Activated CD4-positive, alpha-beta T cell treated with anti-CD3 and anti-CD28 coated beads, Interleukin-2, amount 50 U/mL, for 48 hours (primary cell): ENCODE measurements at places on chromosomes 13 and 19.

DNA sequence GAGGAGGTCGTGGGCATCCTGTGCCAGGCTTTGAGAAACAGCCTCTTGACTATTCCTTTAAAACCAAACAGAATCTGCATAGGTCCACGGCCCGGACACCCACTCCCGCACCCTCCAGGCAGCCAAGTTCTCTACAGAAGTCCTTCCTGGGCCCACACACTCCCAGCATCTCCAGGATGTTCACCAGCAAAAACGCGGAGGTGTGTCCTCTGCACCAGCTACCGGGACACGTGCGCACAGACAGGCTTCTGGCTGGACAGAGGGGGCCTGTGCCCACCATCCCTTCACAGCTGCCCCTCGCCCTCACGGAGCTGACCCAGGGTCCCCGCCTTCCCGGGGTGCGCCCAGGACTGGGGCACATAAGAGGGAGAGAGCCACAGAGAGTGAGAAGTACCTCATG lies 44.2 kb downstream of the CEBPG start:
- no peak for DNase-seq

DNA sequence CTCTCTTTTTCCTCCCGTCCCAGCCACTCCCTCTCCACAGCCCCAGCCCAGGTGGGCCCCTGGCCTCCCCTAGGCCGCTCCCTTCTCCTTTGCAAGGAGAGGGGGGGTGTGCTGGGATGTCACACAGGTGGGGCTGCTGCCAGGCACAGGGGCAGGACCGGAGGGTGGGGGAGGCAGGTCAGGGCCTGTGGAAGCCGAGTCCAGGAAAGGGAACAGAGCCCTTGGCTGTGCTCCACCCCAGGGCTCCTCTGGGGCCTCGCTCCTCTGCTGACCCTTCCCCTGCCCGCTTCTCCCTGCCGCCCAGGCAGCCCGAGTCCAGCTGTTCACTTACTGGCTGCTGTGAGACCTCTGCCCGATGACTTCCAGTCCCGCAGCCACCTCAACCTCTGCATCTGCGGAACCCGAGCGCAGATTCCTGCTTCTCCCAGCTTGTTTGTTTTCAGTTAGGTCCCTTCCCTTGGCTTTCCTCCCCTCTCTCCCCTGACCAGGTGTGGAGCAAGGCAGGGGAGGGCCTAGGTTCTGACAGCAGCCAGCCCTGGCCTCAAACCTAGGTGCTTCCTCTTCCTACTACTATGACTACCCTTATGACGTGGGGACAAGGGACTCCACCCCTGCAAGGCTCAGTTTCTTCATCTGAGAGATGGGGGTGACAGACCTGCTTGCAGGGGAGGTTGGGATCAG lies 850 bp upstream of the KLK11 start:
- DNase-seq, result no peak

GRCh38 chr13:107217251-107217650 lies 649.3 kb upstream of the ARGLU1 start:
- DNase-seq, result no peak

- no peak for DNase-seq
These were observed 84.3 kb downstream of the TEX29 start for GRCh38 chr13:111404746-111405145.

DNA sequence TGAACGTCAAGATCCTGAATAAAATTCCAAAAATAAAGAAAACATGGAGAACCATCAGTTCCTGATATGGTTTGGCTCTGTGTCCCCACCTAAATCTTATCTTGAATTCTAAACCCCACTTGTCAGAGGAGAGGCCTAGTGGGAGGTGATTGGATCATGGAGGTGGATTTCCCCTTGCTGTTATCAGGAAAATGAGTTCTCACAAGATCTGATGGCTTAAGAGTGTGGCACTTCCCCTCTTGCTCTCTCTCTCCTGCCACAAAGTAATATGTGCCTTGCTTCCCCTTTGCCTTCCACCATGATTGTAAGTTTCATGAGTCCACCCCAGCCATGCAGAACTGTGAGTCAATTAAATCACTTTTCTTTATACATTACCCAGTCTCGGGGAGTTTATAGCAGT lies 827.4 kb downstream of the GPC5 start:
- no peak for DNase-seq

- no peak for DNase-seq
These were observed 14.5 kb upstream of the PTPRS start for GRCh38 chr19:5355076-5355475.

GRCh38 chr19:821231-821824 lies 427 bp downstream of the PLPPR3 start:
- no peak for DNase-seq

- peak; percentile 89 for DNase-seq
These were observed 11.7 kb downstream of the NTN5 start for GRCh38 chr19:48660852-48661710.

DNA sequence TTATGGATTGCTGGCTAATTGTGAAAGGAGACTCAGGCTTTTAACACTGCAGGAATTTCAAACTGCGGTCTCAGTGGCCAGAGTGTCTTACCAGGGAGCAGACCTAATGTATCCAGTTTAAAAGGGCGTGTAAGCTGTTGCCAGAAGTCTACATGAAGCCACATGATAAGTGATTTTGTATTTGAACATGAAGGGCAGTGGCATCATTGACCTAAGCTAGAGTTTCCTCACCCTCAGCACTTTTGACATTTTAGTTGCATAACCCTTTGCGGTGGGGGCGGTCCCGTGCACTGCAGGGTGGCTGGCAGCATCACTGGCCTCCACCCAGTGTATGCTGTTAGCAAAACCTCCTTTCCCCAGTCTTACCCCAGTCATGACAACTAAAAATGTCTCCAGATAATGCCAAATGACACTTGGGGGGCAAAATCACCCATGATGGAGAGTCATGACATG lies 23.7 kb upstream of the GPR18 start:
- DNase-seq, result peak; percentile 51

DNA sequence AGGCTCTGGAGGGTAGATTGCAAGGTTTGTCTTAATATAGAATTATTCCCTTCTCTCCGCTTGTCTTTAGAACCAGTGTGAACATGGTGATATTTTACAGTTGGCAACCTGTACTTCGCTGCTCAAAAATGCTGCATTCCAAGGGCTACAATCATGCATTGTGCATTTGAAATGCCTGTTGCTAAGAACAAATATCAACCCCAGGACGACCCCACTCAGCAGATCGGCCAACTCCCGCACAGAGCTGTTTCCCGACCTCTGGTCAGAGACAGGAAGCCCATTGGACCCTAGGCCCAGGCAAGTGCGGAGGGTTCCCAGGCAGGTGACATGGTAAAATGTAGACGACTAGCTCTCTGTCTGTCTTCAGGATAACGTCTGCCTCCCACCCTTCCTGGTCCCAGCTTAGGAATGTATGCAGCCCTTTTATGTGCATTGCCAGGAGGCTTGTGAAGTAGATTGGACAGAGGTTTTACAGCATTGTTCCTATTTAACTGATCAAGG lies 263.5 kb downstream of the FOXO1 start:
- no peak for DNase-seq

DNA sequence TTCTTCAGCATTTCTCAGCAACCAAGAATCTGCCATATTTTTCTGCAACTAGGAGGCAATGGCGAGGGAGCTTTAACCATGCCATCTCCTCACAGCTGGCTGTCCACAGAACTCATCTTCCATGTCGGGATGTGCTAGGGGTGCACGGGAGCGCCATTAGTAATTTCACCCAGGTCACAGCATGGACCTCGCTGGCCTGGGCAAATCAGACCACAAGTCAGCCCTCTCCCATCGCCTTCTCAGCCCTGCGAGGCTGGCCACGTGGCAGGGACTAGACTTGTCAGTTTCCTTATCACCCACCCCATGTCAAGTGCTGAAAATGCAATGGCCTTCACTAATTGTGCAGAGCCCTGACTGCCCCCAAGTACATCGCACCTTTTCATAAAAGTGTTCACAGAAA lies 15.7 kb downstream of the COL4A1 start:
- no peak for DNase-seq

DNA sequence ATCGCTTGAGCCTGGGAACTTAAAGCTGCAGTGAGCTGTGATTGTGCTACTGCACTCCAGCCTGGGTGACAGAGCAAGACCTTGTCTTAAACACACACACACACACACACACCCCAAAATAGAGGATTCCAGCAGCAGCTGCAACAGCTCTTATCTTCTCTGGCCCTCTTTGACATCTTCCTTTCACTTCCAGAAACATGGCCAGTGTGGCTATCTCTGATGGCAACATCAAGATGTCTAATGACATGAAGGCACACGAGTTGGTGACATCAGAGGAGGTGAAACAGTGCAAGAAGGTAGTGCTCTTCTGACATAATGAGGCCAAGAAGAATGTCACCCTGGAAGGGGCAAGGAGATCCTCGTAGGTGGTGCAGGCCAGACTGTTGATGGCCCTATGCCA lies 81.2 kb downstream of the TM9SF2 start:
- no peak for DNase-seq

GRCh38 chr19:51501594-51502263 lies at the start of gene SIGLEC12:
Gene SIGLEC12 (minus strand): TSS chr19:51501800. CDS start chr19:51501733, 67 bp downstream.
- peak; percentile 49 for DNase-seq

GRCh38 chr19:4182084-4182810 lies at the start of the genes ANKRD24 and SIRT6:
Gene ANKRD24 (plus strand): TSS chr19:4182689. CDS start chr19:4186426, 3,737 bp downstream.
Gene SIRT6 (minus strand): TSS chr19:4182563. CDS start chr19:4182539, 24 bp downstream.
- peak; percentile 96 for DNase-seq

DNA sequence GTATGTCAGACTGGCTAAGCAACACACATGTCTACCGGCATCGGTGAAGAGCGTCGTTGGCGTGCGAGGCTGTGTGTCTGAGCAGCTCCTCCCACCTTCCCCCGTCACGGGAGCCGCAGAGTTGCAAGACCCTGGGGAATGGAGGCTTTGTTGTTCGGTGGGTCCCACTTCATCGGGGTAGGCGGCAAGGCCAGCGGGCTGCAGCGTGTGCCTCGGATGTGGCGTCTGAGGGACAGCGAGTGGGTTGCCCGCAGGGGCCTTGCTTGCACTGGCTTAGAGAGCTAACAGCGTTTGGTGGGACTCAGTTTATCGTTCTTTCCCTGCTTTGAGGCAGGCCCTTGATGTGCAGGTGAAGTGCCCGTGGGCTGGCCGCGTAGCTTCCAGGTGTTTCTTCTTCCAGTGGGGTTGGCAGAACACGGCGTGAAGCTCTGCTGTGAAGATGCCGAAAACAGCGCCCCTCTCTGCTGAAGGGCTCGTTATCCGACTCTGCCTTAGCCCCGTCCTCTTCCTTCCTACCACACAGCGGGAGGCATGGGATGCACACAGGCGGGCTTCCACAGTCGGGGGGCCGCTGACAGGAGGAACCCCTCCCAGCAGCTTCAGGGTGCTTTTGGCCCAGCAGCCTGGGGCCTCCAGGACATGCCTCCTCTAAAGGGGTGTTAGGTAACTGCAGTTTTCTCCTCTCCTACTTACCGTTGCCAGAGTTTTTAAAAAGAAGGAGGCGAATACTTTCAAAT lies 85.2 kb downstream of the ATP11A start:
- DNase-seq, result no peak

DNA sequence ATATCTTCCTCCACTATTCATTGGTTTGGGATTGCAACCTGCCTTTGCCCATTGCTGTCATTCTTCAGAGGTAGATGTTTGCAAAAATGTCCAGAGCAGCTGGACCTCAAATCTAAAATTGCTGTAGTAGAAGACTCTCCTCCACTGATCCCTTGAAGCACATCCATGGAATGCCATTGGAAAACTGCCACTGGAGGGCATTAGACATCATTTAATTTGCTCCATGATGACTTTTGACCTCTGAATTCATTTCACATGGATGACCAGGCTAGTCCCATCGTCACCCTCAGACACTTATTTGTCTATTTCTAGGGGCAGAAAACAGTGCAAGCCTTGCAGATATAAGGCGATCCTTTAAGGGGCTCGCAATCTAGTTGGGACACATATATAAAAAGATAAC lies 33.9 kb upstream of the FLT1 start:
- DNase-seq, result no peak

DNA sequence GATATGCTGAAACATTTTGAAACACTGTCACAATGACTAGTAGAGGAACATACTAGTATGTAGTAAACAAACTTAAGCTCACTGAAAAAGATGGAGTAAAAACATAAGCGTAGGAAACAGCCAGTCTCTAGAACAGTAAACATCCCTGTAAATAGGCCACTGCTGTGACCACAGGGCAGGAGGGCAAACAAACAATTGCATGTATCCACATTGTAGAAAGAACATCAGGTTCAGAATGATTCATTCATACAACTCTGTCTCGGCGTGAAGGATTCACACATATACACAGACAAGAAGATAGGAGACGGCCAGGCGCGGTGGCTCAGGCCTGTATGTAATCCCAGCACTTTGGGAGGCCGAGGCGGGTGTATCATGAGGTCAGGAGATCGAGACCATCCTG lies 390.1 kb downstream of the IRS2 start:
- DNase-seq, result no peak

GRCh38 chr19:52923778-52924593 lies 758 bp upstream of the ZNF888 start:
- no peak for DNase-seq

GRCh38 chr19:16888629-16889365 lies at the start of gene F2RL3:
Gene F2RL3 (plus strand): TSS chr19:16888999. CDS start chr19:16889190, 191 bp downstream.
- no peak for DNase-seq

- no peak for DNase-seq
These were observed 40.9 kb downstream of the RAB20 start for GRCh38 chr13:110520431-110521295.

DNA sequence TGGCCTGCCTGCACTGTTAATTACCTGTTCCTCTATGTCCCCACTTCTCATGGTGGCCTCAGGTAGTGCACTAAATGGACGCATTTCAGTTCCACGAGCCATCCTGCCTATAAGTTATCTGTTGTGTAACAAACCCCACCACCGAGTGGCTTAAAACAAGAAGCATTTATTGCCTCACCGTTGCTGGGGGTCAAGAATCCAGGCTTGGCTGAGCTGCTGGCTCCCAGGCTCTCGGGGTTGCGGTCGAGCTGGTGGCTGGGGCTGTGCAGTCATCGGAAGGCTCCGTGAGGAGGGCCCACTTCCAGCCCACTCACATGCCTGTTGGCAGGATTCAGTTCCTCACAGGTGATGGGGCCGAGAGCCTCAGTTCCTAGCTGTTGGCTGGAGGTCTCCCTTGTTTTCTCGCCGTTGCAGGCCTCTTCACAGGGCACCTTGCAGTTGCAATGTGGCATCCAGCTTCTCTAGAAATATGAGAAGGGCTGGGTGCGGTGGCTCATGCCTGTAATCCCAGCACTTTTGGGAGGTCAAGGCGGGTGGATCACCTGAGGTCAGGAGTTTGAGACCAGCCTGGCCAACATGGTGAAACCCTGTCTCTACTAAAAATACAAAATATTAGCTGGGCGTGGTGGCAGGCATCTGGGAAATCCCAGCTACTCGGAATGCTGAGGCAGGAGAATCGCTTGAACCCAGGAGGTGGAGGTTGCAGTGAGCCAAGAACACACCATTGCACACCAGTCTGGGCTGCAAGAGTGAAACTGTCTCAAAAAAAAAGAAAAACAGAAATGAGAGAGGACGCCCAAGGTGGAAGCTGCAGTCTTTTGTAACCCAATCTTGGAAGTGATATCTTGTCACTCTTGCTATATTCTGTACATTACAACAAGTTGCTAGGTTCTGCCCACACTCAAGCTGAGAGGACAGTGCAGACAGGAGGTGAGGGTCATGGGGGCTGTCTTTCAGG lies 6.5 kb upstream of the PTOV1 start:
- no peak for DNase-seq
